Colonic mucosa (tissue), 4 donors: ENCODE measurements at places on chromosomes 5 and 9. TPM values are rescaled to one million over a fixed set of nuclear protein-coding genes. Genes with fewer than 3 reads are reported as not detected.

- DNase-seq: no peak
These were observed 10.9 kb upstream of the PCDHB1 start for GRCh38 chr5:141040093-141040770.

DNA sequence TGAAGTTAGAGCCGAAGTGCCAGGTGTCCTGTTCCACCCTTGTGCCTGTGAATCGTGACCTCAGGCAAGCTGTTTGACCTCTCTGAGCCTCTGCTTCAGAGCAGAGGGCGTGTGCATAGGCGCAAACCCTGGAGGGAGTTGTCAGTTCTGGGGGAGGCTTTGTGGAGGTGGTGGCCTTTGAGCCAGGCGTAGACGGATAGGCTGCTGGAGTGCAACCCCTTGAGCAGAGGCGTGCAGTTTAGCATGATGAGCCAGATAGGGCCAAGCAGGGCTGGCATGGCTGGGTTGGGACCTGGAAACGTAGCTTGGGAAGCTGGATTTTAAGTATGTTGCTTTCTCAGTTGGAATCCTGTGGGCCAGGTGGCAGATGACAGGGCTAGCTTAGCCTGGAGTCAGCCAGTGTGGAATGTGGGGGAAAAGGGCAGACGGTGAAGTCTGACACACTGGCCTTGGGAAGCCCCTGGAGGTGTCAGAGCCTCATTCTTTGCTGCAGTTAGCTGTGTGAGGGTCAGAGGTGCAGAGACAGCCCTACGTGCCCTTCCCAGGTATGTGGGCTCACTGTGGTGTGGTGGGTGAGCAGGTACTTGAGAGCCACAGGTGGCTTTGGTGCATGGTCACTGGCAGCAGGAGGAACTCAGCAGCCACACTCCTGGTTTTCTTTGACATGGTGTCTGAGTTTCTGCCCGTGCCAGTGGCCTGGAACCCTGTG lies 93.4 kb downstream of the DAB2IP start:
- DNase-seq: no peak

GRCh38 chr5:116577064-116577788 lies 2.6 kb upstream of the SEMA6A start:
- no peak for DNase-seq

GRCh38 chr5:125052584-125052983 lies 306.1 kb upstream of the ZNF608 start:
- no peak for DNase-seq

GRCh38 chr9:929719-930118 lies 46.7 kb upstream of the DMRT3 start:
- DNase-seq: no peak

- no peak for DNase-seq
These were observed 81.2 kb downstream of the OTULIN start for GRCh38 chr5:14745753-14746152.

DNA sequence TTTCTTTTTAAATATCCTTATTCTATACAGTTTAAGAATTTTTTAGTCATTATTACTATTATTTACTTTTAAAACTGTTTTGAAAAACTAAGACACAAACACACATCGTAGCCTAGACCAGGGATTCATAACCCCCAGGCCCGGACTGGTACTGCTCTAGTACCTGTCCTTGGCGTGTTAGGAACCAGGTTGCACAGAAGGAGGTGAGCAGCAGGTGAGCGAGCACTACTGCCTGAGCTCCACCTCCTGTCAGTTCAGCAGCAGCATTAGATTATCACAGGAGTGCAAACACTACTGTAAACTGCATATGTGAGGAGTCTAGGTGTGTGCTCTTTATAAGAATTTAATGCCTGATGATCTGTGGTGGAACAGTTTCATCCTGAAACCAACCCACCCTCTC lies 357.0 kb downstream of the PTPRD start:
- no peak for DNase-seq

- no peak for DNase-seq
These were observed 31.0 kb upstream of the IER5L start for GRCh38 chr9:129209109-129209508.

GRCh38 chr5:170743876-170744212 lies 39.7 kb upstream of the GABRP start:
- no peak for DNase-seq

DNA sequence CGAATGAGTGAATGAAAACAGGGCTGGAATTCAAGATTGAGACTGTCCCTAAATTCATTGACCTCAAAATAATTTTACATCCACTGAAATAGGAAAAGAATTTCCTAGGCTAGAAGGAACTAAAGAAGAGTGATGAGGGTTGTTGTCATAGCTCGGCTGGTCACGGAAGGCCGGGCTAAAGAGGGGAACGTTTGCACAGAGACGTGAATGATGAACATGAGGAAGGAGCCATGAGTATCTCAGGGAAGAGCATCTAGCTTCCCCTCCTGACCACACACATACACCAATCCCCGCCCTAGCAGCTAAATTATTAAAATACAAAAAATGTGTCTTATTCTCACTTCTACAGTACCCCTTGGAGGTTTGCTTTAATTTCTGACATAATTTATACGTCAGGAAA lies 124.4 kb upstream of the ABCA1 start:
- DNase-seq: no peak

DNA sequence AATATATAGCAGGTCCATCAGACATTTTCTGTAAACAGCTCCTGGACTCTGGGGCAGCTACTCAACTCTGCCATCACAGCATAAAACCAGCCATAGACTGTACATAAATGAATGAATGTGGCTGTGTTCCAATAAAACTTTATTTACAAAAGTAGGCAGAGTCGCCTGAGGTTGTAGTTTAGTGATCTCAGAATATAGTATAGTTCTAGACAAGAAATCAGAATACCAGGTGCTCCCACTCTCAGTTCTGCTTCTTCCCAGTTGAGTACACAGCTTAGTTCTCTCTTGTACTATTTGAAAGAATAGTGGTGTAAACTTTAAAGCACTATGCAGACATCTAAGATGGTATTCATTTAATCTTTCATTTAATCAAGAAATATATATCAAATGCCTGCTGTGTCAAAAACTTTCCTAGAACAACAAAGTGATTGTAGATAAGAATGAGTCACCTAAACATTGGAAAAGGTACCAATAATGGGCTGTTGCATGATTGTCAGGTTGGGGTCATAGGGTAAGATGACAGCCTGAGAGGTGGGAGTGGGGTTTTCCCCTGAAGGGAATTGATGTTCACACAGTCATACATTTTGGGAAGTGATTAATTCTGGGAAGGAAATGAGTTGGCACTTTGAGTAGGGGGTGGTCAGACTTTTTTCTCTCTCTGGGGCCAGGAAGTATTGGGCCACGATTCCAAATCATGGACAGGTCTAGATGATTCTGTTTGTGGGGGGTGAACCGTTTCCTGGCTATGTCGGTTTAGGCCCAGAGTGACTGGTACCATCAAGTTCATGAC lies 37.0 kb downstream of the TNFSF8 start:
- DNase-seq: no peak

DNA sequence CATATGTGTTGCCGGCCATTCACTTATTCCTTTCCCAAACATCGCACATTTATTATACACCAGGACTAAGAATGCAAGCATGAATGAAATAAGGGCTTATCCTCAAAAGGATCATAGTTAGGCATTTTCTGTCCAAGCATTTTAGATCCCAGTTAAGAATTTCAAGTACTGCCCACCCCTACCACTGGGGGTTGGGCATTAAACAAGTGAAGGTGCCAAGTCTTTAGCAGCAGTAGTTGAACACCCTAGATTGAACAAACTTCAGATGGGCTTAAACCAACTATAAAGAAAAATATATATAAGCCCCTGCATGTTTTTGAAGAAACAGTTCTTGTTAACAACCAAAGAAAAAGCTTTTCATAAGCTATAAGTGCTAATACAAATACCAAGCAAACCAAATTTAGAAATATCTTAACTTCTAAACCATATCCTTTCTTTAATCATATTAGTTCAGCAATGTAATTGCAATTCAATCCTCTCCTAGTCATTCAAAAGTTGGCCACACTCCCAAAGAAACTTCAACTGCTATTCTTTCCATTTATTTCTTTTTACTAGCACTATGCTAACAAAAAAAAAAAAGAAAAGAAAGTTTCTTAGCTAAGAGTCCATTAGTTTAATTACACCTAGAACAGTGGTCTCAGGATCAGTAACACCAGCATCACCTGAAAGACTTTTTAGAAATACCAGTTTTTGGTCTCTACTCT lies 149.8 kb downstream of the MLLT3 start:
- no peak for DNase-seq

GRCh38 chr9:119801311-119801710 lies 432.1 kb upstream of the BRINP1 start:
- no peak for DNase-seq

- DNase-seq: no peak
These were observed 192.8 kb downstream of the ARRDC3 start for GRCh38 chr5:91190314-91190690.

GRCh38 chr5:168609806-168610482 lies 30.8 kb upstream of the PANK3 start:
- DNase-seq: no peak

GRCh38 chr5:133605323-133605722 lies 7.0 kb downstream of the FSTL4 start:
- DNase-seq: no peak

DNA sequence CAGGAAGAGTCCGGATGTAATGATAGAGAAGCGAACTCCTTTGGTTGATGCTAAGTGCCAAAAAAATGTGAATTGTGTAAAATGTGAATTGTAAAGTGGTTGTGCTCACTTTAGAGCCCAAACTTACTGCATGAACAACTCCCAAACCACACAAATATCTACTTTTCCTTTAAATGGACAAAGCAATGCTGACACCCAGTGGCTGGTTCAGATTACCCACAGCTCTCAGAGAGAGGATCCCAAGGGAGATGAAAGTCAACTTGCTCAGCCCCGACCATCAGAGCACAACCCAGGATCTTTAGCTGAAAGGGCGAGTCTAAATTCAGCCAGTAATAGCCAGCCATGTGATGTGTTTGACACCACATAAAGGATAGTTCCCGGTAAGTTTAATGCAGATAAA lies 133.7 kb downstream of the NMUR2 start:
- no peak for DNase-seq

GRCh38 chr5:128436749-128437188 lies 101.3 kb downstream of the FBN2 start:
- no peak for DNase-seq

DNA sequence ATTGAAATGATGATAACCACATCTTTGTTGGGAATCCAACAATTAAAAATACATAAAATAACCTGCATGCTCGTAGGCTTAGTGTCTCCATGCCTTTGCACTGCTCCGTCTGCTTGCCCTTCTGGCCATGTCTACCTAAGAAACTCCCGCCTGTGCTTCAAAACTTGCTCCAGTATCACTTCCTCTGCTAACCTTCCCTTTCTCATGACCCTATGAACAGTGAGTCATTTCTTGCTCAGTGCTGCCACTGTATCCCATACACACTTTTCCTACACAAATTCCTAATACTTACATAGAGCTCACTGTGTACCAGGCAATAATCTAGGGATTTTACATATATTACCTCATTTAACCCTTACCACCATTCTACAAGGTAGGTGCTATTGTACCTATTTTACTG lies 33.5 kb downstream of the TMEM245 start:
- DNase-seq: no peak

- no peak for DNase-seq
These were observed 44.9 kb downstream of the PCSK1 start for GRCh38 chr5:96388176-96388575.

The ZDHHC11B gene
- 1.4 TPM for total RNA-seq

The SPEF2 gene
- 3.3 TPM for total RNA-seq

The TXN gene
- total RNA-seq: 600 TPM

The PCDHB2 gene
- total RNA-seq: 0.40 TPM

The SPATA6L gene
- 5.0 TPM for total RNA-seq

The LURAP1L gene
- total RNA-seq: 42.5 TPM
